ENCODE measurements at places on chromosomes 6 and 20. TPM values are rescaled to one million over a fixed set of nuclear protein-coding genes. Genes with fewer than 3 reads are reported as not detected.

- no peak for DNase-seq
These were observed 355.0 kb upstream of the MAP3K7 start for GRCh38 chr6:90941885-90942284.

DNA sequence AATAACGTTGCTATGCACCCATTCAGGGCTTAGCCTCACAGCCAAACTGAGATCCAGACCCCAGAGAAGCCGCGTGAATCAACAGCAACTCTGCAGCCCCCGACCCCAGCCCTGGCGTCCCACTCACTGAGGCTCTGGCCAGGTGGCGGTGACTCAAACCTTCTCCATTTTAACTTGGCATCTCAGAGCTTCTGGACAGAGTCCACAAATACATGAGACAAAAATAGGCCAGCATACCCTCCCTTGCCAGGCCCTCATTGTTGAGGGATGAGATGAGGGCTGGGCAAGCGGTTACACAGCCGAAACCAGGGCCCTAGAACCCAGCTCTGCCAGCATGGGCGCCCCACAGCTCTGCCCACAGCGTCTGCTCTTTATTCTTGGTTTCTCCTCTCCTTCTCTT, 118.4 kb downstream of the MYLK4 start:
- DNase-seq = no peak

GRCh38 chr6:15936503-15936902, 192.4 kb upstream of the MYLIP start:
- no peak for DNase-seq

DNA sequence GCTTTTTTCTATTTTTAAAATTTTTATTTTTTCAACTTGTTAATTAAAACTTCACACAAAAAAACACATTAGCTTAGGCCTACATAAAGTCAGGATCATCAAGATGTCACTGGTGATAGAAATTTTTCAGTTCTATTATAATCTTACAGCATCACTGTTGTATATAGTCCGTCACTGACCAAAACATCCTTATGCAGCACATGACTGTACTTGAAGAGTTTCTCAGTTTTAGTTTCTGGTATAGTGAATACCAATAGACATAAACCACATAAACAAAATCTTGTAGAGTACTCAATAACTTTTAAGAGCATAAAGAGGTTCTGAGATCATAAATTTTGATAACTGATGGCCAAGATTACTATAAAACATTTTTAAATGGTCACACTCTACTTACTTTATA, 71.8 kb downstream of the ASCC3 start:
- no peak for DNase-seq

GRCh38 chr20:57508831-57509230, 16.1 kb downstream of the CTCFL start:
- no peak for DNase-seq

DNA sequence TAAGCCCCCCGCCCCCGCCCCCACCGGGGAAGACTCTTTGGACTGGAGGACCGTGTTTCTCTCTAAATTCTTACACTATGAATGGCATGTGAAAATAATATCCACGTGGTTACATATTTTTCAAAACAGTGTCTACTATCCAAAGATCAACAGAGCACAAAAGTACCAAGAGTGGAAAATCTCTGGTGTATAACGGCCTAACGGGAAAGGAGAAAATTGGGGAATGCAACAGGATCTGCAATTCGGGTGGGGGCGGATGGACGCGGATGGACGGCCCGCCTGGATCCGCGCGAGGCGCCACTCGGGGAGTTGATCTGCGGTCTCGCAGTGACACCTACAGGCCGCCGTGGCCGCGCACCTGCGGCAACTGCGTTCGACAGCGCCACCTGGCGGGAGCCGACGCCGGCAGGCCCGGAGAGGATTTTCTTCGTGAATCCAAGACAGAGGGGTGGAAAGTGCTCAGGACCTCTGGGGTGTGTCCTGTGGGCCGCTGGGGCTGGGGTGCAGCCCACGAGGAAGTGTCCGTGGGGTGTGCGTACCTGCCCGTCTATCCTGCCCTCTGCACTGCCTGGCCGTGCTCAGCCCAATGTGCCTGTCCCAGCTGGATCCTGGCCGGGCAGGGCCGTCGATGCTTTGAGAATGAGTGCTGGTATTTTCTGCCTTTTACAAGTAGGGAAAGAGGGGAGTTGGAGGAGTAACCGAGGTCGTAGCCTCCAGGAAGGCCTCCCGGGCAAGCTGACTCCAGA, 18.6 kb downstream of the ANKRD60 start:
- peak; percentile 89 for DNase-seq

DNA sequence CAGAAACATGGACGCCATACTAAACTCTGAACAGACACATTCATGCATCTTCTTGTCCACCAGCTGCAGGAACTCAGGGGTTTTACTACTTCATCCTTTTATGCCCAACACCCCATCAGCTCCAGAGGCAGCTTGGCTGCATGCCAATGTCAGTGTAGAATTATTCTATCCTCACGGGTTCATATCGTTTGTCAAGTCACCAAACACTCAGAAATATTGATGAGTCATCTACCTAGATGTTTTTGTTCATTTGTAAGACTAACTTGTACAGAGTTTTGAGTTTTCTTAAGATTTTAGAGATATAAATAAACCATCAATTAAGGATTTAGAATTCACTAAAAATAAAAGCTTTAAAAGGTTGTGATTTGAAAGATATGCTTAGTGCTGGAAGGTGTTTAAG, 590.7 kb upstream of the FLRT3 start:
- DNase-seq = no peak

DNA sequence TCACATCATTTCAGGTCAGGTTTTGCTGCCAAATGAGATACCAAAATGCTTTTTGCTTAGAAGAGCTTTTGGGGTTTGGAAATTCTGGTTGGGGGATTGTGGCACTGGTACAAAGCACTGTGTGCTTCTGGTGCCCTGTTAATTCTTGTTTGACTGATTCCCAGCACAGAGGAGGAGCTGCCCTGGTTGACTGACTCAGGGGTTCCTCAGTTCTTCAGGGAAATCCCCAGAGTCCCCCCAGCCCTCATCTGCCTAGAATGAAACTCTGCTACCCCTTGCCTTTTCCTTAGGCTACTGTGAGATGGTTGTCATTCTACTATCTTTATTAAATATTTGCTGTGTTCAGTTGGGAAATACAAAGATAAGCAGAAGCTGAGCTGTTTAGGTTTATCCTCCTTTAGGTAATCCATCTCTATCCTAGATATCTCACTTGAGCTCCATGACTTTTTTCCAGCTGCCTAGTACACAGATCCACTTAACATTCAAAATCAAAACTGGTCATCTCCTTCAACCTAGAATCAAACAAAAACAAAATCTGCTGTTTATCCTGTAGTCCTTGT, 24.9 kb upstream of the TSPYL1 start:
- DNase-seq = no peak

- no peak for DNase-seq
These were observed 34.7 kb upstream of the SYNCRIP start for GRCh38 chr6:85677234-85677956.

DNA sequence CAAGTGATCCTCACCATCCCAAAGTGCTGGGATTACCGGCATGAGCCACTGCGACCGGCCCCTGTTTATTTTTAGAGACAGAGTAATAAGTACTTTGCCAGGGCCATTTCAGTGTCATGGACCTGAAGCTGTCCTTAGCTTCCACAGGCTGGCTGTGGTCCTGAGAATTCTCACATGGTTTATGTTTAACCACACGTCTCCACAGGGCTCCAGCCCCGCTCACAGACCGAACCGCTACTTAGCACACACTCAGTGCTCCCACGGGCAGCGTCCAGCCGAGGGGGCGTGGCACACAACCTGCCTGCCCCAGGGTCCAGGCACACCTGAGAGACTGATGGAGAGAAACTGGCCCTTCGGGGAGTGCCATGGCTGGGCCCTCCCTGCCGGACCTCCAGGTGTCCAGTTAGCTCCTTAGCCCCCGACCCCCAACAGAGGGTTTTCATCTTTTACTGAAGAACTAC, 11.7 kb downstream of the ACSS1 start:
- DNase-seq = no peak

DNA sequence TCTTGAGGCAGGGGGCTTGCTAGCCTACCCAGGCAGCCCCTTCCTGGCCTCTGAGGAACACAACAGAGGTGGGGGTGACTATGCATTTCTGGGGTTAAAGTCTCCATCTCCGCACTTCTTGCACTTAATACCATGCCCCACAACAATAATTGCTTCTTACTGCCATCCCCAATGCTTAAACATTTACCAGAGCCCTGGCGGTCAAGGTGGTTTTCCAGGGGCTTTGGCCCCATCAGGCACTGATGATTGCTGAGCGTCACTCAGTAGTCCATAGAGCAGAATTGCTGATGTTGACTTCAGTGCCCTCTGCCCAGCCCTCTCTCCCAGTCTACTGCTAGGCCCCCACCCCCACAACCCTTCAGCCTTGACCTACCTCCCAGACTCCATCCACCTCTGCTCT, 32.5 kb upstream of the KCNK5 start:
- no peak for DNase-seq

DNA sequence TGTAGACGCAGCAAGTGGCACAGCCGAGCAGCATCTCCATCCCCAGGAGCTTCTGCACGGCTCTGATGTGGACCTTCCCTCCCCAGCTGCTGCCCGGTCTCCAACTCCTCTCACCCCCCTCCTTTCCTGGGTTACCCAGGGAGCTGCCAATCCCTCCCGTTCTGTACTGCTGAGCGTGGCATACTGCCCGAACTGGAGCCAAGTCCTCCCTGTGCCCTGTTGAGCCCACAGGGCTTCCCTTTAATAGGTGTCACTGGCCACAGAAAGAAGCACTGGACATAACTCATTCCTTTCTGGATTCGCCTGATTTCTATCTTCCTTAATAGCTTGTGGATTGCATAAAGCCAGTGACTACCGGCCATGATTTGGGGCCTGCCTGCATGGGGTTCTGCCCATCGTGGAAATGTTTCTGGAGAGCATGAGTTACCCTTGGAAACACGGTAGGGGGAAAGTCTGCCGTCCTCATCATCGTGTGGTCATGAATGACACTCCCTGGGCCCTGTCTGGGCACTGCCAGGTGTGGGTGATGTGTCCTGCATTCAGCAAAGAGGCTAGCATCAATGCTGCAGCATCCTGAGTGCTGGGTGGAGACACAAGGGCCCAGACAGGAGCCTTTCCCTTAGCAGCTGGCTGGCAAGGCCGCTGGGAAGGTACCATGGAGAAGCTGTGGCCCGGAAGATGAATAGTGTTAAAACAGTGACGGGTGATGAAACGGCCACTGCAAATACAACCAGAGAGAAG, 189.7 kb downstream of the SYNDIG1 start:
- DNase-seq = no peak

- no peak for DNase-seq
These were observed 6.0 kb upstream of the IER3 start for GRCh38 chr6:30750379-30750668.

DNA sequence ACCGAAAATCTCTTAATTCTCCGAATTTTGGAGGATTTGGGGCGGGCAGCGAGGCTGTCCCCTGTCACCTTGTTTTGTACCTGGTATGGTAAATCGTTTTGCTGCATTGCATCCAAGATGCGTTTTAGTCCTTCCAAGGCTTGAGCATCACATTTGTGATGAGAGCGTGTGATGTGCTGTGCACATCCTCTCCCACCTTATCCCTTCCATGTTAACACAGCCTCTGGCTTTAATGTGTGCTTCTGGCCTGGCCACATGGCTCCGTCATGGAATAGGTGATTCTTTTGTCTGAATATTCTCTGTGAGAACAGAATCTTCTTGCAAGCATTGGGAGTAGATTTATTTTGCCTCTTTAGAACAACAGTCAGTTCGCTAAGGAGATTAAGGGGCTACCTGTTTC, 763 bp downstream of the TMEM14A start:
- no peak for DNase-seq

GRCh38 chr6:112221981-112222852, 32.1 kb downstream of the LAMA4 start:
- DNase-seq = no peak

DNA sequence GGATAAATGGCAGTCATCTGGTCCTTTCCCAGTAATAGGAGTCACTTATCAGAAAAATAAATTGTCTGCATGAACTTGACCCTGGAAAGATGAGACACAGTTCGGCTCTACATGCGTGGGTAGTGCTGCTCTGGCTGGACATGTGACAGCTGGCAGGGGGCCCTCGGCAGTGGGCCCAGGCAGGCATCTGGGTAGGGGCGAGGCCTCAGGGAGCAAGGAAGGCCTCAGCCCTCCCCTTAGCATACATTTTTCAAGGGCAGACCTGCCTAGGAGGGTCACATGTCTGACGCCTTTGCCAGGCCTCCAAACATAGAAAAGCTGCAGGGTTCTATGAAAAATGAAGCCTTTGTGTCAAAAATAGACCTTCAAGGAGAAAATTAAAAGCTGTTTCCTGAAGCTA, 12.8 kb upstream of the ILRUN start:
- DNase-seq = no peak

The FAM135A gene
- total RNA-seq = 9.2 TPM

The TOX2 gene
- 2.5 TPM for total RNA-seq

The PROKR2 gene
- total RNA-seq = not detected

The MRPS18B gene
- total RNA-seq = 95.3 TPM

The SEL1L2 gene
- total RNA-seq = not detected

The GDAP1L1 gene
- not detected for total RNA-seq

The BPIFB2 gene
- not detected for total RNA-seq

All from activated CD4-positive, alpha-beta memory T cell treated with anti-CD3 and anti-CD28 coated beads for 36 hours (primary cell).